ENCODE measurements at places on chromosomes 4 and X.

- no peak for DNase-seq
Measured at GRCh38 chr4:2252530-2253091, 9.3 kb downstream of the MXD4 start.

- peak; percentile 18 for DNase-seq
Measured at GRCh38 chr4:140637836-140638235, 69.1 kb upstream of the UCP1 start.

GRCh38 chr4:54276641-54277430 is 47.7 kb downstream of the PDGFRA start:
- no peak for DNase-seq

- no peak for DNase-seq
Measured at GRCh38 chr4:26576231-26576739, 7.6 kb upstream of the TBC1D19 start.

DNA sequence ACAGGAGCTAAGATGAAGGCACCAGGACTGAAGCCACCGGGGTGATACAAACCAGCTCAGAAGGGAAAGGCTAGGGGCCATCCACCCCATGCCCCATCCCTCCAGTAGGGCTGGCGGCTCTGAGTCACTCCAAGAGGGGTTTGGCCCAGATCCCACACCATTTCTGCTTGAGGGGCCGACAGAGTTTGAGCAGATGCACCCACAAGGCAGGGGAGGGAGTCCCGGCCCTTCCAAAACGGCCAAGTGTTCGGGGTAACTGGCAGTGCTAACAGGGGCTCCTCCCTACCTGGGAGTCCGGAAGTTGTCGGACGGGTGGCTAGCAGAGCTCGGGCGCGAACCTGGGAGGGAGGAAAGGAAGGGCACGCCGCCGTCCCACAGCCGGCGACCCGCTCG is 412 bp downstream of the SLC10A3 start:
- peak; percentile 7 for DNase-seq

- DNase-seq = no peak
Measured at GRCh38 chr4:3307060-3307459, 14.2 kb downstream of the RGS12 start.

- DNase-seq = no peak
Measured at GRCh38 chr4:13329340-13329850, 154.7 kb downstream of the RAB28 start.

DNA sequence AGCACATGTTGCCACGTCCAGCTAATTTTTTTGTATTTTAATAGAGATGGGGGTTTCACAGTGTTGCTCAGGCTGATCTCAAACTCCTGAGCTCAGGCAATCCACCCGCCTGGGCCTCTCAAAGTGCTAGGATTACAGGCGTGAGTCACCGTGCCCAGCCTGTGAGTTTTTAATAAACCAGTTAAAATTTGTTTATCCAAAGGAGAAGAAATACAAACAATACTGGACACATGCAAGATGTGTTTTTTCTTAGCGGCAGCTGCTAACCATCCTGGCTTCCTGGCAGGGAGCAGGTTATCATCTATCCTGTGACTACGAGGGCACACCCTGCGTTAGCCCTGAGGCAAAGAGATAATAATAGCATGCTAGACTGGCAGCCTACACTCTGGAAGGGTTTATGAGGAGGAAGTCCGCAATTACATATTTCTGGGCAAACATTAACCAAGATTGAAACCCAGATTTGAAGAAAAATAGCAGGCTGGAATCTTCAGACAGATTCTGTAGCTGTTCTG is 191.4 kb downstream of the SPRY1 start:
- no peak for DNase-seq

- no peak for DNase-seq
Measured at GRCh38 chrX:109880629-109881028, 122.3 kb upstream of the TMEM164 start.

- no peak for DNase-seq
Measured at GRCh38 chr4:147840838-147841738, 109.2 kb downstream of the ARHGAP10 start.

DNA sequence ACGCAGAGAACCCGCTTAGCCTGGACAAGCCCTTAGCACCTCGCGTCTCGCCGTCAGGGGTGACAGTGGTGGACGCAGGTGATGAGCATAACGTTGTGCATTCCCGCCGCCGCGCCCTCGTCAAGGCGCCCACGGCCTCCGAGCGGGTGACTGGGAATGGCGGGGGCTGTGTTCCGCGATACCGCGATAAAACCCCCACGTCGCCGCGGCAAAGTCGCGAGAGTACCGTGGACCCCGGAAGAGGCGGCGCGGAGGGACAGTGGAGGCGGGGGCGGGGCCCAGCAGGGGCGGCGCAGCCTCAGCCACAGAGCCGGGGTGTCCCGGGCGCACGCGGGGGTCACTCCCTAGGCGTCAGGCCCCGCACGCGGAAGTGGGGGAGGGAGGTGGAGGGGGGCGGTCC is 53.8 kb downstream of the ZFYVE28 start:
- DNase-seq = peak; percentile 48

DNA sequence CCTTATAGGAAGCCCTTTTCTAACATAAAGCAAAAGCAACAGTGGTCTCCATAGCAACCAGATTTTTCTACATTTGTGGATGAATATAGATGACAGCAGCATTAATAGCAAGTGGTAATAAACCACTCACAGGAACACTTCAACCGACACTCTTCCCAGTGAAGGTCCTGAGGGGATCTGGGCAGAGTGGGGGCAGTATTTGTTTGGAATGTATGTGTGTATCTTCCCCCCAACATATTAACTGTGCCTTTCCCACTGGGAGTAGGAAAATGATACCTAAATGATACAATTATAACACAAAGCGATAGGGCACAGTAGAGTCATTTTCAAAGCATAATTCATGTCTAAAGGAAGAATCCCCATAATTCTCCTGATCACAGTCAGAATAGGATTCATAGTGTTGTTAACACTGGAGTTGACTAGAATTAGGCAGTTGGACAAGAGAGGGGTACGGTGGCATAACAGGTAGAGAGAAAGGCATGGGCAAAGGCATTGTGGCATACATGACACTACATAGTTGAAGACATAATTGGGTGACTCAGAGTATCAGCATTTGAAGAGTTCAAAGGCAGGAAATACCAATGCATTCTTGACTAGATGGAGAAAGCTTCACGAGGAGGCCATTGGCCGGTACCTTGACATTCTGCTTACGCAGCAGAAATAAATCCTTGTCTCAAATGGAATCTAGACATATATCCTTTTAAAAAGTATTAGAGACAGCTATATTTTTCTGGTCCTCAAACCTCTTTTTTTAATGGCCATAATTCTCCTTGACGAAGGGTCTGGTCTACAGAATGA is 15.2 kb downstream of the CAPN6 start:
- DNase-seq = no peak

DNA sequence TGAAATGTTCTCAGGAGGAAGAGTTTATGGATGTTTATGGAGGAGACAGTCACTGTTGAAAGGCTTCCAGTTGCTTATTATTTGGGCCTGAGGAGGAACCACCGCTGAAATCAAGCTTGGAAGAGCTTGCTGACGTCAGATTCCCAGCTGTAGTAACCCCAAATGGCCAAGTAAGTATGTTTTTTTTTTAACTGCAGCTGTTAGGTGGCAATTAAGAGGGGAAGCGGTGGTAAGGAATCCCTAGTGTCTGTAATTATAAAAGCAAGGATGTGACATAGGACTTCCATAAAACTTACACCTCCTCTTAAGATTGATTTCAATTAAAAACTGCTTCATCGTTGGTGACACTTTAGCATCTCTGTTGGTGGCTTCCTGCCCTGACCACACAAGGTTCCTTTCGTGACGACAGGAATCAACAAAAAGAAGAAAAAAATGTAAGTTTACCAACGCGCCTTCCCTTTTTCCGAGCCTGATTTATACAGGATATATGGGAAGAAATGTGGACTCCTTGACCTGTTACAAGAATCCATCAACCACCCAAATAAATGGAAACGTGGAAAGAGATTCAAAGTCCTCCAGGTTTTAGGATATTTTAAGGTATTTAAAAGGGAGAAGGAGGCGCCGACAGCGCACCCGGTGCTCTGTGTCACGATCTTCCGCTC is 884 bp downstream of the RELL1 start:
- DNase-seq = peak; percentile 6

- DNase-seq = no peak
Measured at GRCh38 chrX:82585868-82586267, 922.2 kb upstream of the POU3F4 start.

DNA sequence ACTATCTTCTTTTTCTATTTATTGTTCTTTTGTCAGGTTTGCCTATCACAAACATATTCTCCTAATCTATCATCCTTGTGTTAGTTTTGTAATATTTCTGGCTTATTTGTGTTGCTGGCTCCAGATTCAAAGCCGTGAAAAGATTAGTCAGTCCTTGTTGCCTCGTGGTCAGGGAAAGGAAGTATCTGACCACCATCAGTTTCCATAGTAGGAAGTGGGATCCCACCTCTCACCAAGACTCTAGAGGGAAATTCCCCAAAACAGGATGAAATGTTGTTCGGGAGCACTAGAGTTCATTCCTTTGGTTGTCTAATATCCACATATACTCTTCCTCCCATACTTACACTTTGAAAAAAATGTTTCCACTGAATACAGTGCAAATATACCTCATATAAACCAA is 131.0 kb upstream of the HUWE1 start:
- no peak for DNase-seq

DNA sequence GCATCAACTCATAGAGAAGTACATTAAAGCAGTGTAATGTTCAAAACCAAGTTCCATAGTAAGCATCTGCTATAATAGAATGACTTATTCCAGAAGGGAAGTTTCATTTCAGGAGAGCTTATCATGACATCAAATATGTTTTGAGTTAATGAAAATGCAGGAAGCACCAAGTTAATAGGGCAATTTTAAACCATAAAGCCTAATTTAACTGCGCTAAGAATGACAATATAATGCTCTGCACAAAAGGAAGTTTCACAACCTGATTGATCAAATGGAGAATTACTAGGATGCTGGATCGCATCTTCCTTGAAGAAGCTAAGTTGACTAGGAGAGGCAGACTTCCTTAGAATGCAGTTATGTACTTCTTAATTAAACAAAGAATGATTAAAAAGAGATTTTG is 416.9 kb upstream of the MAGEB2 start:
- DNase-seq = no peak

GRCh38 chr4:102601586-102602227 is 100.5 kb downstream of the NFKB1 start:
- no peak for DNase-seq

DNA sequence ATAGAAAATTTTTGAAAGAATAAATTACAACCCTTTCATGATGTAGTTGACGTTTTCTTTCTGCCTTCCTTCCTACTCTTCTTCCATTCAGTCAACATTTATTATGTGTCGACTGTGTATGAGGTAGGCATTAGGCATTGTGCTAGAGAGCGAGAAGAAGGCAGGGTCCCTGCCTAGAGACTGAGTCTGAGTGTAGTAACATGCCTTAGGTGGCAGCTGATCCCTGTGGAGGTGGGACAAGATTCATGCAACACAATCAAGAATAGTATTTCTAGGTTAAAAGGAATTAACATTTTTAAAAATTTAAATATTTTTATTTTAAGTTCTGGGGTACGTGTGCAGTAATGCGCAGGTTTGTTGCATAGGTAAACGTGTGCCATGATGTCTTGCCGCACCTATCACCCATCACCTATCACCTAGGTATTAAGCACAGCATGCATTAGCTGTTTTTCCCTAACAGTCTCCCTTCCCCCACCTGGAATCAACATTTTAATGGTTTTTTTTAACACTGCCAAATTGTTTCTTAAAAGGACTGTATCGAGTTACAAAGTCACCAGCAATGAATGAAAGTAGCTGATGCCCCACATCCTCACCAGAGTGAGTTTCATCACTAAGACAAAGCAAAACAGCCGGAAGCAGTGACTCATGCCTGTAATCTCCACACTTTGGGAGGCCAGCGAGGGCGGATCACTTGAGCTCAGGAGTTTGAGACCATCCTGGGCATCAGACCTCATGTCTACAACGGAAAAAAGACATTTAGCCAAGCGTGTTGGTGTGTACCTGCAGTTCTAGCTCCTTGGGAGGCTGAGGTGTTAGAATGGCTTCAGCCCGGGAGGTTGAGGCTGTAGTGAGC is 84.0 kb downstream of the WWC2 start:
- peak; percentile 21 for DNase-seq

GRCh38 chrX:119880552-119881437 is 9.2 kb downstream of the NDUFA1 start:
- DNase-seq = no peak

DNA sequence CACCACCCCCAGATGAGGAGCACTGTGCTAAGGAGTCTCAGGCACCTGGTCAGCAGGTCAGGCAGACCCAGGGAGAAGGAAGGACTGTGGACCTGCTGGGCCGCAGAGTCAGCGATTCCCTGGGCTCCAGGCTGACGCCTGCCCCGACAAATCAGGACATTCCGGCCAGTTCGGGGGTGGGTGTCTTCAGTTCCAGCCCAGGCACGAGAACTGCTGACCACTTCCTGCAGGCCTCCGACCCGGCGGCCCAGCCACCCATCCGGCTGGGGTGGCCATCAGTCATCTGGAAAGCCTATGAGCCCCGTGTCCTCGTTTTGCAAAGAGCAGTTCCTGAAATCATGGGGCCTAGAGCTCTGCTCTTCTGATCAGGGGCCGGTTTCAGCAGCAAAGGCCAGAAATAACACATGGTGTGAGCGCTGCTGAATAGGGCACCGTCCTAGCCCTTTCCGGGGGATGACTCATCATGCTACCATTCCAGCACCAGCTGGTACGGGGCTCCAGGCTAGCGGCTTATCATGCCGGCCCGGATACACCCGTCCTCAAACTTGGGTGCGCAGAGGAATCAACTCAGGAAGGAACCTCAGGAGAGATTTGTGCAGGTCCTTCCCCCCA is 7.8 kb upstream of the SH3TC1 start:
- DNase-seq = no peak

GRCh38 chrX:20472148-20472547 is 205.4 kb upstream of the RPS6KA3 start:
- DNase-seq = no peak

DNA sequence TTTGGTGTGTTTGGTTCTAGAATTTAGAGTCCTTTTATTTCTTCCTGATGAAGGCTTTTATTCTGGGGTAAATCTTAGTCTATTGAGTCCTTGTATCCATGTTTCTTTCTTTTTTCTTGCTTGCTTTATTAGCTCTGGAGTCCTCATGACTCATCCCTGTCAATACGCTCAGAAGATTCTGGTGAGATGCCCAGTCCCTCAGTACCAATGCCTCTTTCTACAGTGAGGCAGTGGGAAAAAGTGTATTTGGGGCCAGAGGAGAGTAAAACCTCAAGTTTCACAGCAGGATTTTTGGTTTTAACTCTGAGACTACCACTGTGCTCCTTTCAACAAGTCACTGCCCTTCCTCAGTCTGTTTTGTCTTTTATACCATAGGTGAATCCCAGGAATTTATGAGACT is 368.0 kb downstream of the GBA3 start:
- no peak for DNase-seq

All from stimulated activated CD4-positive, alpha-beta T cell treated with anti-CD3 and anti-CD28 coated beads, Interleukin-2, amount 100 ng/mL, for 48 hours (primary cell).